ENCODE measurements at places on chromosomes 16 and 17. TPM values are rescaled to one million over a fixed set of nuclear protein-coding genes. Genes with fewer than 3 reads are reported as not detected.

ST6GALNAC1 gene
- 29.6 TPM for total RNA-seq

CDC6 gene
- total RNA-seq: 5.8 TPM

SLC5A11 gene
- 1.2 TPM for total RNA-seq

NAE1 gene
- total RNA-seq: 68.5 TPM

CNTNAP4 gene
- 1.8 TPM for total RNA-seq

FOXC2 gene
- not detected for total RNA-seq
